ENCODE measurements at places on chromosomes 12 and 14.

- no peak for DNase-seq
These were observed 197.0 kb downstream of the ETNK1 start for GRCh38 chr12:22821985-22822384.

DNA sequence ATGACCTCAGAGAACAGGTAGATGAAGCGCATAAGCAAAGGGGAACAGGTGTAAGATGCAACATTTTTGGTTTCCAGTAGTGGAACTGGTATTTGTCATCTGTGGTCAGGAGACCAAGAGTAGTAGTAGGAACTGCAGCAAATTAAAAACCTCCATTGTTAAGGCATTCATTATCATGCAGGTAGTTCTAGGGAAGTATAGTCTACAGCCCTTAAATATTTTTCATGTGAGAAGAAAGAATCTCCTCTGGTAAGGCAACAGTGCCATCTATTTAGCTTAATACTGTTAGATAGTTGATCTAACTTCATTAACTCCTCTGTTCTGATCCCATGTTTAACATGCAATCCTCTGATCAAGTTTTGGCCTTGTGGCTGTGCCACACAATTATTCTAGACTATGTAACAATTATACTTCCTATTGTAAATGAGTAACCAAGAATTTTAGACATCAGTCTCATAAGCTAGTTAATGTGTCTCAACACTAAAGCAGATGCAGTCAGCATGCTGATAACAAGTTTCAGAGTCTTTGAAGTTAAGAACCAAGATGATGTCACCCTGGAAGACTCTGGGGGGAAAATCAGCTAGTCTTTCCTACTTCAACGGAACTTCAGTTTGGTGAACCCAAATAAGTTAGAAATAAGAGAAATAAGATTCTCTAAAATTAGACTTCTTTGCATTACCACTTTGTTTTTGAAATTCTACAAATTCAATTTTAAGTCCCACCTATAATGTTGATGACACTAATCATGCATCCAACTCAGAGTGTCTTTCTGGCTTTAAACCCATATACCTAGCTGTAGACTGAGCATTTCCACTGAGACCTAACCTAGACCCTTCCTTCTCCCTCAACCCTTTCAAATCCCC lies 70.9 kb downstream of the STXBP6 start:
- no peak for DNase-seq

DNA sequence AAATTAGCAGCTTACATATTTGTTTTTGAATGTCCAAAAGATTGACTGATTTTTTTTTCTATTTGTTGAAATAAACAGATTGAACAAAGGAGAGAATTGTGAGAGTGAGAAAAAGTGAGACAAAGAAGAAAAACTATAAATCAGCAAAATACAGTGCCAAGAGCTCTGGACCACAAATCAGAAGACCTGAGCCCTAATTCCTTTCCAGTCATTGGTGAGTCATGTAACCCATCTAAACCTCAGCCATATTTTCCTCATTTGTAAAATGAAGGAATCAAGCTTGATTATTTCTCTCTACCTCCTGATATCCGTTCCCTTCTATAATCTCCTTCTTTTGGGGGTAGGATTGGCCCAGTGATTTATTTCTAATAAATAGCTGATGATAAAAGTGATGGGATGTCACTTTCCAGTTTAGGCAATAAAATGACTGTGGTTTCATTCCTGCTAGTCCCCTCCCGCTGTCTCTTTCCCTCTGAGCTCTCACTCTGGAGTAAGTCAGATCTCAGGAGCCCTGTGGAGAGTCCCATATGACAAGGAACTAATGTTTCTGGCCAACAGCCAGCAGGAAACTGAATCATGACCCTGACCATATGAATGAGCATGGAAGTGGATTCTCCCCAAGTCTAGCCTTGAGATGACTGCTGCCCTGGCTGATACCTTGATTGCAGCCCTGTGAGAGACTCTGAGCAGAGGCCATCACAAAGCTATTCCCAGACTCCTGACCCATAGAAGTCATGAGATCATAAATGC lies 218.9 kb downstream of the ACSS3 start:
- no peak for DNase-seq

DNA sequence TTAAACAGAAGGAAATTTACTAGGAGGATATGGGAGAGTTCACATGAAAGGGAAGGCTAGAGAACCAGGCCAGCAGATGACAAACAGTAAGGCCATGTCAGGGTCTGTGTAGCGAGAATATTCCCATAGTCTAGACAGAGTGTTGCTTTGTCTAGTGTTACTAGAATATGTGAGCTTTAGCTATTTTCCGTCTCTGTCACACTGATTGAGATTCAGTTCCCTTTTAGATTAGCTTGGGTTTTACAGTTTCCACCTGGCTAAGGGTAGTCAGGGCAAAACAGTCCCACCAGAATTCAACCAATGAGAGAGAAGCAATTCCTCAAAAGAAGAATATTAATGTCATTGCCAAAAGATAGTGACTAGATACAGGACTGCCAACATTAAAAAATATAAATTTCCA lies 82.8 kb upstream of the MDM1 start:
- DNase-seq, result no peak

DNA sequence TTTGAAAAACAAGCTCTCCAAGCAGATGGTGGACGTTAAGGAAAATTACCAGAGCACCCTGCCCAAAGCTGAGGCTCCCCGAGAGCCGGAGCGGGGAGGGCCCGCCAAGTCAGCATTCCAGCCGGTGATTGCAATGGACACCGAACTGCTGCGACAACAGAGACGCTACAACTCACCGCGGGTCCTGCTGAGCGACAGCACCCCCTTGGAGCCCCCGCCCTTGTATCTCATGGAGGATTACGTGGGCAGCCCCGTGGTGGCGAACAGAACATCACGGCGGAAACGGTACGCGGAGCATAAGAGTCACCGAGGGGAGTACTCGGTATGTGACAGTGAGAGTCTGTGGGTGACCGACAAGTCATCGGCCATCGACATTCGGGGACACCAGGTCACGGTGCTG lies 62.4 kb downstream of the NTF3 start:
- no peak for DNase-seq

DNA sequence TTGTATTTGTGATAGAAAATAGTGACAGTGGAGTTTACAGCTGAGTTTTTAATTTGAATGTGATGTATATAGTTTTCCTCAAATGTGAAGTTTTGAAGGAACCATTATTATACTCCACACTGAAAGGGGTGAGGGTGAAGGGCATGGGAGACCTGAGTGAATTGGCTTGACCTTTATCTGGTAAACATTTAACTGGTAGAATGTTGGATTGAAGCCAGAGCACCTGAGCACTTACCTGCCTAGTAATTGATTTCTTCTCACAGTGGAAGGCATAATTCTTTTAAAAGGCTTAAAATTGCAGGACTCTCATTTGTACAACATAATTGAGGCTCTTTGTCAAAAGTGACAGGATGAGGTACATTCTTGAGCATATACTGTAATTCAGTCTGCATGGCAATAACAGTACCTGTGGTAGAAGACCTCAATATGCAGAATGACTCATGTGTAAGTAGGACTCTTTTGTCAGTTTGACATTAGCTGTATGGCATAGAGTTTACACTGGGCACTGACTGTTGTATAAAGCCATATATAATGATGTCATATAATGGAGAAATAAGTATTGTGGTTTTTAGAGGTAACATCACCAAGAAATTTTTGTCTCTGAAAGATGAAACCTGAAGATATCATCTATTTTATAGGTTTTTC lies 309.6 kb downstream of the TMTC2 start:
- no peak for DNase-seq

GRCh38 chr12:26378711-26379110 lies 183.3 kb downstream of the SSPN start:
- peak; percentile 30 for DNase-seq

DNA sequence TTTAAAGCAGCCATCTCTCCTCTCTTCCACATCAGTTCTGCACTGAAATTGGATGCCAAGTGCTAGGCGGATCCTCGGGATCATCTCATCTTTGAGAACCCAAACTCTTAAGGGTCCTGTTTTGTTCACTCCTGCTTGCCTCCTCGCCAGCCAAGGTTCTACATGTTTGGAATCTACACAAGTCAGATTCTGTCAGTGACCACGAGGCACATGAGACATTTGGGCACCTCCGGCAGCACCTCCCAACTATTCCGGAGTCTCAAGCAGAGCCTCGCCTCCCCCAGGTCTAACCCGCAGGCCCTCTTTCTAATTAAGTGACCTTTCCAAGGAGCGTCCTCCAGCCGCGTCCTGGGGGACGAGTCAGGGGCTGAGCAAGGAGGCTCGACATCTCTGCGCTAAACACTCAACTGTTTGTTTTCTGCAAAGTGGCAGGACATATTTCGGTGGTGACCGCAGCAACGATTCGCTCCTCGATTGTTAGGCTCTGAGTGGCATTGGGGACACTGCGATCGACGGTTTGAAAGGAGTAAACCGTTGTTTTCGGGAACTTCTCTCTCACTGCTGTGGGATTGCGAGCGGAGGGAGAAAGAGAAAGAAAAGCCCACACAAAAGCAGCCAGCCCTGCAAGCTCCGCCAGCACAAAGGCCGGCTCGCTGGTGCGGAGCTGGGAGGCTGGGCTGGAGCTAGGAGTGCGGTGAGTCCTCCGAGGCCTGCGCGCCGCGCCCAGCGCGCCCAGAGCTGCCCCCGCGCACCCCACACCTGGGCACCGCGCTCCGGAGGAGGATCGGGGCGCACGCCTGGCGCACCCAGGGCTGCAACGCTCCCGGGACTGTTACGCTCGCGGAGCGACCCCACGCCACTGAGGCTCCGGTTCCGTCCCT lies 640 bp downstream of the ARMH4 start:
- DNase-seq, result no peak

- DNase-seq, result no peak
These were observed 84.3 kb downstream of the RPS6KA5 start for GRCh38 chr14:90976101-90976500.

GRCh38 chr12:121578230-121579189 lies 2.3 kb downstream of the KDM2B start:
- peak; percentile 69 for DNase-seq

- no peak for DNase-seq
These were observed 24.5 kb upstream of the DUSP6 start for GRCh38 chr12:89376844-89377243.

GRCh38 chr14:64723691-64724577 lies 19.7 kb downstream of the PLEKHG3 start:
- DNase-seq, result no peak

GRCh38 chr12:114933428-114934160 lies 249.6 kb upstream of the TBX3 start:
- no peak for DNase-seq

DNA sequence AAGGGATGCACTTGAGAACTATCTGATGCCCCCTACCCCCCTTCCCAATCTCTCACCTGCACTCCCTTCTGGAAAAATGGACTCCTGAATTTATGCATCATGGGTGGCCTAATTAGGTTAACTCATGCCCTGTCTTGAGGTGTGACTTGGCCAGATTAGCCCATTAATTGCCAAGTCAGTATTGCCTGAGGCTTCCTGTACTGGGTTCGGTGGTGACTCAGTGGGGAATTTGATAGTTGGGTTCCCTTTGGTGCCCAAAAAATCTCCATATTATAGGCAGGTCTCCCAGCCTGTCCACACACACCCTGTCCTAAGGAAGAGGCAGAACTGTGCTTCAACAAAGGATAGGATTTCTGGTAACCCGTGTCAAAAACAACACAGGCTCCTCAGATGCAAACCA lies 146.1 kb downstream of the CHST11 start:
- DNase-seq, result no peak

GRCh38 chr12:21881965-21882364 lies 59.3 kb downstream of the ABCC9 start:
- DNase-seq, result no peak

DNA sequence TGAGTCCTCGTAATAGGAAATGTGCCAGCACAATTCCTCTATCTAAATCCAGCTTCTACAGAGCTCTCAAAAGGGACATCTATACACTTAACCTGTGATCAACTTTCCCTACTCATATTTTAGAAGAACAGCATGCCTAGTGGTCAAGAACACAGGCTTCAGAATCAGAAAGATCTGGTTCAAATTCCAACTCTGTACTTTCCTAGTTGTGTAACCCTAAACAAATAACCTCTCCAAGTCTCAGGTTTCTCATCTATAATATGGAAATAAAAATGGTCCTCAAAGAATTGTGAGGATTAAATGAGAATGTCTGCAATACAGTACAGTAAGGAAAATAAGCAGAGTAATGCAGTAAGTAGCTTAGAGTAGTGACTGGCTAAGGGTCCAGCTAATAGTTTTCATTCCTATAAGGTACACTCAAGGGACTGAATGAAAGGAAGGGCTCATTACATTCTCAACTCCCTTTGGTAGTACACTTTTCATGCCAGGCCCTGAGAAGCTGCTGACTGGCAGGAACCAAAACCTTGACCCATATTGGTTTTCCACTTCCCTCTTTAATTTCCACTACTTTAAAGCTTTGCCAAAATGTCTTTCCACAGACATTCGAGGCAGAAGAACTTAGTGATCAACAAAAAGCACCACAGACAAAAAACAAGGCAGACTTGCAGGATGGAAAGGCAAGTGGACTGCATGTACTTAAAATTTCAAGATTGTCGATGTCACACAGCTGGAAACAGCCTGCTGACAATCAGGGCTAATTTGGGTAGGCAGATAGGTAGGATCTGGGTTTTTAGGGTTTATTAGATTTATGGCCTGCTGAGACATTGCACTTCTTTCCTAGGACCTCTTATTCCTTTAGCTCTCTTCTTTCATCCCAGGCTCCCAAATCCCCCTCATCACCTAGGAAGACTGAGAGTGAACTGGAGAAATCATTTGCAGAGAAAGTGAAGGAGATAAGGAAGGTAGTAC lies 4.3 kb downstream of the CCDC196 start:
- DNase-seq, result no peak

GRCh38 chr14:75101491-75101890 lies 25.4 kb downstream of the NEK9 start:
- no peak for DNase-seq

DNA sequence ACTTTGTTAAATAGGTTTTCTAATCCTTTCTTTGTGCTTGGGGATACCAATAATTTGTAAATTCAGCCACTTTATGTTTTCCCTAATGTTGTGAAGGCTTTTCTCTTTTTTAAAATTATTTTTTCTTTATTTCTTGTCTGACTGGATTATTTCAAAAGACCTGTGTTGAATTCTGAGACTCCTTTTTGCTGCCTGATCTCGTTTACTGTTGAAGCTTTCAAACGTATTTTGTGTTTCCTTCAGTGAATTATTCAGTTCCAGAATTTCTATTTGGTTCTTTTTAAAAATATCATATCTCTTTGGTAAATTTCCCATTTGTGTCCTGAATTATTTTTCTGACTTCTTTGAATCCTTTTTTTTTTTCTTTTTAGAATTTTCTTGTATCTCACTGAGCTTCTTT lies 241.6 kb downstream of the LRIG3 start:
- no peak for DNase-seq

GRCh38 chr12:8445731-8446130 lies 10.0 kb upstream of the CLEC6A start:
- no peak for DNase-seq

GRCh38 chr14:22884738-22885523 lies 1.9 kb downstream of the REM2 start:
- DNase-seq, result no peak

- DNase-seq, result no peak
These were observed 571.7 kb downstream of the DIO2 start for GRCh38 chr14:79639613-79640012.

GRCh38 chr14:99752486-99753121 lies 40.6 kb upstream of the EML1 start:
- DNase-seq, result no peak
